Left ventricle myocardium inferior (tissue), 1 donor: ENCODE measurements at places on chromosomes 6 and 20.

DNA sequence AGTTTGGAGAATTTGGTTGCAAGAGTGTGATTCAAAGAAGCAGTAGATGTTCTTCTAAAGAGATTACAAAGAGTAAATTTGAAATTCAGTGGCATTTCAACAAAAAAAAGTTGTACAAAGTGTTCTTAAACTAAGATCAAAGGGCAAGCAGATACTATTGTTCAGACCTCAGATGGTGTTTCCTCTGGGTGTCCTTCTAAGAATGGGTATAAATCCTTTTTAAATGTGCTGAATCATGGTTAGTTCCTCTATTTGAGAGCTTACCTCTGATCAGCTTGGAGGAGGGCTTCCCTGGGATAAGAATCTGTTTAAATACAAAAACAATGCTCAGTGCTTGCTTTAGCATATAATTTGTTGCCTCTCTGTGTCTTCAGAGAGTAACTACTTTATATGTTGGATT lies 6.3 kb downstream of the BMP6 start:
- DNase-seq, result no peak
- peaks cover 46% of the 10 kb centered on the region for H3K4me1 ChIP-seq

DNA sequence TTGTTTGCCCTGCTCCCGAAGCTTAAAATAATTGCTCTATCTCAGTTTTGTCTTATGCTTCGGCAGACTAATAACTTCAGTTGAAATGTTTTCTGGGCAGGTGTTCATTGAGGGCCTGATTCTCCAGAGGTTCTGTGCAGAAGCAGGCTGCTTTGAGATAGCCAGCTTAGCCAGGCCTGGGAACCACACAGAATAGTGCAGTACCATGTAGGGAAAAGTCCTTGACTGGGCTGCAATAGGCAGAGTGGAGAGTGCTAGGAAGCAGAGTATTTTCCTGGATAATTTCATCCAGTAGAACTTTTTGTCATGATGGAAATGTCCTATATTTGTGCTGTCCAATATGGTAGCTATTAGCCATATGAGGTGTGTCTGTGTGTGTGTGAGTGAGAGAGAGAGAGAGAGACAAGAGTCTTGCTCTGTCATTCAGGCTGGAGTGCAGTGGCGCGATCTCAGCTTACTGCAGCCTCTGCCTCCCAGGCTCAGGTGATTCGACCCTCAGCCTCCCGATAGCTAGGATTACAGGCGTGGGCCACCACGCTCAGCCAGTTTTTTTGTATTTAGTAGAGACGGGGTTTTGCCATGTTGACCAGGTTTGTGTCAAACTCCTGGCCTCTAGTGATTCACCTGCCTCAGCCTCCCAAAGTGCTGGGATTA lies 15.9 kb downstream of the TOP1 start:
- no peak for DNase-seq
- H3K4me1 ChIP-seq, result peaks cover 98% of the 10 kb centered on the region
- no peaks in the 10 kb centered on the region for H3K36me3 ChIP-seq
- no peak overlapping the region for H3K4me3 ChIP-seq

GRCh38 chr6:701215-701614 lies 8.3 kb upstream of the EXOC2 start:
- no peak overlapping the region for H3K27ac ChIP-seq
- no peak for DNase-seq
- no peaks in the 10 kb centered on the region for H3K27me3 ChIP-seq

- H3K27me3 ChIP-seq, result no peaks in the 10 kb centered on the region
- no peak overlapping the region for H3K27ac ChIP-seq
- no peak for DNase-seq
- no peaks in the 10 kb centered on the region for H3K36me3 ChIP-seq
- H3K4me3 ChIP-seq, result no peak overlapping the region
These were observed 161.2 kb downstream of the DOK5 start for GRCh38 chr20:54636575-54636974.

DNA sequence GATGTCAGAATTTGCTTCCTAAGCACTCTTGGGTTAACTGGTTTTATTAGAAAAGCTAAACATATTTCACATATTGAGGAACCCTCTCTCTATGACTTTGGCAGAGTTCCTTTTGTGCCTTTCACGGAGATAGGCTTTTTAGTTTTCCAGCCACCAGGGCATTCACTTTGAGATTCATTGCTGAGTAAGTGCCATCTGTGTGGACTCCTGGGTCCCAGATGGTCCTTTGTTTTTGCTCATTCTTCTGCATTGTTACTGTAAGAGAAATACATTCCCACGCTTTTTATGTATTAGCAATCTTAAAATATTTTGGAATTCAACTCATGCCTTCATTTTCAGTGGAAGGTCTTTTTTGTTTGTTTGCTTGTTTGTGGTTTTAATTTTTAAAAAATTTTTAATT lies 76.3 kb upstream of the PHACTR2 start:
- no peaks in the 10 kb centered on the region for H3K36me3 ChIP-seq
- no peak for DNase-seq
- no peak overlapping the region for H3K27ac ChIP-seq
- H3K4me3 ChIP-seq, result no peak overlapping the region
